NCI-H1436 treated with DMSO at 0.1 percent for 48 hours (cell line): ENCODE measurements at places on chromosomes 5 and 9.

GRCh38 chr9:74521009-74521408 is 23.9 kb downstream of the RORB start:
- DNase-seq: no peak

DNA sequence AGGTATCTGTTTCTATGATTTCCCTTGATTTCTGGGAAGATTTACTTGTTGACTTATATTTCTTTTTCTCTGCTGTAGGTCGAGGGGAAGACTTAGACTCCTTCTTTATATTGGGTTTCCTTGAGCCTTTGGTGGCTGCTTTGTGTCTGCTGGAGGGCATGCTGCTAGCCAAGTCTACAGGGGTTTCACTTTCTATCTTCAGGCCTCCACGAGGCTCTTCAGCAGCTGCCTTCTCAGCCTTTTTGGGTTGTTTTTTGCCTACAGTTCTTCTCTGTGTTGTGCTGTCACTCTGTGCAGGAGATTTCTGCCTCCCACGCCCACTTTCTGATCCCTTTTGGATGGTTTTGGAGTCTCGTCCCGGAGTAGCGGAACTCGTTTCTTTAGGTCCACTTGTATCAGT is 23.2 kb downstream of the LEAP2 start:
- no peak for DNase-seq

GRCh38 chr5:98794001-98794400 is 20.5 kb downstream of the RGMB start:
- no peak for DNase-seq

DNA sequence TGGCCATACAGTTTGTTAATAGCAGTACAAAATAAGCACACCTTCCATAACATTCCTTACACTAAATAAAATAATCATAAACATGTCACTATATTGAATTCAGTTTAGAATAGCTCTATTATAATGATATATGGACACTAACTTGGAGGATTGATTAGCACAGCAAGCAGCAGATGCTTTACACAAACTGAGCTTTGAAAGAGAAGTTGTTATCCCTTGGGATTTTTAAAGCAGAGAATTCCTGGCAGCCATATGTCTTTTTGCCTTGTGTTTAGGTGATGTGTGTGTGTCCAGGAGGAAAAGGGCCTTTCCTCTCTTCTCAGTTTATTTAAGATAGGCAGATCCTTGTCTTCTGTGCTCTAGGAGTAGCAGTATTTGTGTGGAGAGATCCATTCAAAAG is 232.2 kb upstream of the GRIN3A start:
- DNase-seq: no peak

- no peak for DNase-seq
Observed at GRCh38 chr9:97958812-97959511, 21.0 kb upstream of the HEMGN start.

GRCh38 chr9:109779711-109780452 is at the start of gene PALM2AKAP2:
TSS of gene PALM2AKAP2 (plus strand) at chr9:109780198. CDS start at chr9:109780489, 291 bp downstream.
- no peak for DNase-seq

DNA sequence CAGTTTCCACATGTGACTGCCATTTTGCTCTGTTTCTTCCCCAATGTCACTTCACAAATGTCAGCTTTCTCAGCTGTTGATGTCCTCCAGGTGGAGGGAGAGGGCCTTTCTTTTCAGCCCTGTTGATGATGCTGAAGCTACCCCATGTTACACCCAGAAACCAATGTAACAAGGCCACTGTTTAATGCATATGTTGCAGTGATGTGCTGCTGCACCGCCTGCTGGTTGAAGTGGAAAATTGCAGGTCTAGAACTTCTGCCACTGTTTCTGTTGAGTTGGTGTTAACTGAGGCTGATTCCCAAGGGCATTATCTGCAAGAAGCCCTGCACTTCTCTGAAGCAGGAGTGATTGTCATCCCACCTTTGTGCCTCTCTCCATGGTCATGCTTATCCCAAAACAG is 428.4 kb downstream of the KDM4C start:
- no peak for DNase-seq

- DNase-seq: no peak
Observed at GRCh38 chr9:83267741-83268140, 204.8 kb upstream of the RASEF start.

- DNase-seq: no peak
Observed at GRCh38 chr5:81767097-81767496, 16.2 kb upstream of the SSBP2 start.

DNA sequence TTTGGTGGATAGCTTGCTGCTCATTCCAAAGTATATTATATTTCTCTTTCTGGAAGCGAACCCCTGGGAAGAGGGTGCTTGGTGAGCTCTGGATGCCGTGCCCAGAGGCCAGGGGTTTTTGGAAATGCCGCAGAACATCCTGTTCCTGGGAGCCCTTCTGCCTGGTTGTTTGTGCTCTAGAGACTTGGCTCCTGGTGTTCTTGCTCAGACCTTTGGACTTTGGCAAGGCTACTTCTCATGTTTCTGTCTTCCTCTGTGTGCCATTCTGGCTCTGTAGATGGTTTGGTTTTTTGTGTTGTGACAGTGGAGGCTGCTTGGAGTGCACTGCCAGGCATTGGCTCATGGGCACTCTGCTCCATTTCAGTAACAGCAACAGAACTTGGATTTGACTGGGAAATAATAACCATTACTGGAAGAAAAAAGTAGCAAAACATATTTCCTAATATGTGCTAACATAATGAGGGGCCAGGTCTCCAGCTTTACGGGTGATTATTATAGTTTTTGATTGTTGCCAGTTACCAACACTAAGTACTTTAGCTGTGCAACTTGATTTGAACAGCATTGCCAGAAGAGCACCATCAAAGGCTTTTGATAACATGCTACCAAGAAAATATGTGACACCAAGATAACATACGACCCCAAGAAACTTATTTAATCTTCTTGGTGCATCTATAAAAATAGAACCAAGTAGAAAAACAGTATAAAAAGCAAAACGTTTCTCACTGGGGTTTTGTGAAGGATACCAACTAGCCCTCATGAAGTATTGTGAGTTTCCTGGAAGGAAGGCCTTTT is 94.2 kb downstream of the PCSK1 start:
- no peak for DNase-seq

DNA sequence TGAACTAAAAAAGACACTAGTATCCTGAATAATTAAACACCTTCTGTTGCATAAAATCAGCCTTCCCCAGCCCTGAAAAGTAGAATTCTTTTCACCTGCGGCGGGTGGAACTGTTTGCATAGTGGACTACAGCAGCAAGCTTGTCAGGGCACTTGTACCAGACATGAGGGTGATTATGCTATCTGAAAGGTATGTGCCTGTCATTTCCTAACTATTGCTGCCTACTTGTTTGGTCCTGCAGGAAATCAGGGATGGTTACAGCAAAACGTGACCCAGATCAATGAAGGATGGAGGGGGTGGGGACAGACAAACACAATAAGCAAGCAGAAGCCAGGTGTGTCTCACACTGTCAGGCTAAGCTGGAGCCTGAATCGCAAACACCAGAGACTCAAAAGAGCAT is 385.6 kb downstream of the MLLT3 start:
- DNase-seq: no peak

DNA sequence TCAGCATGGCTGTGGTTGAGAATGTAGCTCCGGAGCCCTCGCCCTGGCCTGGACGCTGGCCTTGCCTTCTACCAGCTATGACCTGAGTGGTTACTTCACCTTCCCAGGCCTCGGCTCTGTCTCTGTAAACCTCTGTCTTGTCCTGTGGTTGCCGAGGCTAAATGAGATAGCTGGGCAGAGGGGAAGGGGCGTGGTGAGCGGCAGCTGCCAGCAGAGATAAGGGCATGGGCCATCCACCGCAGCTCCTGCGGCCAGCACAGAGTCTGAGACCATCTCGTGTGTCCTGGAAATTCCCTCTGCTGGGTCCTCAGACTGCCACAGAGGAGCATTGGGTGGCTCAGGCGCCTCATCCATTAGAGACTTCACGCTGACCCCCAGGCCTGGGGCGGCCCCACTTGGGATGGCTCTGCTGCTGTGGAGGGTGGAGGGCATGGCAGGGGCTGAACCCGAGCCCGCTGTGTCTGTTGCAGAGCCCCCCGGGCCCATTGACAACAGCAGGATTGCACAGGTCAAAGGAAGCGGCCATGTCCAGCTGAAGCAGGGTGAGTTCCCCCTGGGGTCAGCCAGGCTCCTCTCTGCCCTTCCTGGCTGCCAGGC is 43.9 kb downstream of the USP20 start:
- no peak for DNase-seq

GRCh38 chr5:166786178-166786577 is 1505.3 kb upstream of the WWC1 start:
- DNase-seq: no peak

GRCh38 chr5:81420039-81420667 is 26.2 kb upstream of the ACOT12 start:
- no peak for DNase-seq

DNA sequence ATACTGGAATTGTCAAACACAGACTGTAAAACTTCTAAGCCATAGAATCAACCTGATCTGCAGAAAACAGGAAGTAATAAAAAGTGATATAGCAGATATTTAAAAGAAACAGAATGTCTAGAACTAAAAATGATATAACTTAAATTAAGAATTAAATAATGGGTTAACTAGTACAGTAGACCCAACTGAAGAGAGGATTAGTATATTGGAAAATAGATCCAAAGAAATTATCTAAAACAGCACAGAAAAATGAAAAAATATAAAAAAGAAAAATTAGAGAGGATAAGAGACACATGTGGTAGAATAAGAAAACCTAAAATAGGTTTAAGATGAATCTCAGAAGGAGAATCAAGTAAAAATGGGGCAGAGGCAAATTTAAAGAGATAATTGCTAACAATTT is 219.9 kb downstream of the SEMA6A start:
- no peak for DNase-seq

DNA sequence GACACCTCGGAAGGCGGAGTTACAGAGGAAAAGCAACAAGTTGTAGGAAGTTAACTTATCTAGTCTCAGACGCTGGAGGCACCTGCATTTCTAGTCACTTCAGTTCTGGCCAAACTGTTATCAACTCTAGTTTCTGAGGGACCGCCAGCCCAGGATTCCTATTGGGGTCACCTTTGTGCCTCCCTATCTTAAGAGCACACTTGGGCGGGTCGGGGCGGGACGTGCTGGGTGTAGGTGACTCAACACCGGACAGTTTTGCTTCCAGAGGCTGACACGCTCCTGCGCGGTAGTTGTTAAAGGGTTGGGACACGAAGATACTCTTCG is 679 bp upstream of the KDM4C start:
- no peak for DNase-seq

DNA sequence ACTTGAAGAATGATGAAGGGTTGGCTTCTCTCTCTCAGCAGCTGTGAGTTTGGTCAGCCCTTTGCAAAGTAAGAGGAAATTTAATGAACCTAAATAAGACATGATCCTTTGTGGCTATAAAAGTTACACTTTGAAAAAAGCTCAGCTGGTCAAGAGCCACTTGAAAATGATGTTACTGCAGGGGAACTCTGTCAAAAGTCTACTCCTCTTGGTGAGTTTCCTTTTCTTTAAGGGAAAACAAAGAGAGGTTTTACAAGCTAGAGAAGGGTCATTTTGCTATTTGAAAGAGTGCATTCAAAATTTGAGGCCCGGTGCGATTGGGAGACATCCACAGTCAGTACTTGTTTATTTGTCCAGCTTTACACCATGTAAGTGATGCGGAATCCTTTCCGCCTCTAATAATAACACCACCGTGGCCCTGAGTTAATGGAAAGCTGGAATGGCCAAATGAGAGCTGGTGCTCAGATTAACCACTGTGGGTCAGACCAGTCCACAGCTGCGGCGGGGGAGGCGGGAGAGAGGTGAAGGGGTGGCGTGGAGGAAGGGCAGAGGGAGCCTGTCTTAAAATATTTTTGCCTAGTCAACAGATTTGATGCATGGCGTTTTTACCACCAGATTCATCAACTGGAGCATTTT is 404.0 kb downstream of the TLE4 start:
- no peak for DNase-seq

DNA sequence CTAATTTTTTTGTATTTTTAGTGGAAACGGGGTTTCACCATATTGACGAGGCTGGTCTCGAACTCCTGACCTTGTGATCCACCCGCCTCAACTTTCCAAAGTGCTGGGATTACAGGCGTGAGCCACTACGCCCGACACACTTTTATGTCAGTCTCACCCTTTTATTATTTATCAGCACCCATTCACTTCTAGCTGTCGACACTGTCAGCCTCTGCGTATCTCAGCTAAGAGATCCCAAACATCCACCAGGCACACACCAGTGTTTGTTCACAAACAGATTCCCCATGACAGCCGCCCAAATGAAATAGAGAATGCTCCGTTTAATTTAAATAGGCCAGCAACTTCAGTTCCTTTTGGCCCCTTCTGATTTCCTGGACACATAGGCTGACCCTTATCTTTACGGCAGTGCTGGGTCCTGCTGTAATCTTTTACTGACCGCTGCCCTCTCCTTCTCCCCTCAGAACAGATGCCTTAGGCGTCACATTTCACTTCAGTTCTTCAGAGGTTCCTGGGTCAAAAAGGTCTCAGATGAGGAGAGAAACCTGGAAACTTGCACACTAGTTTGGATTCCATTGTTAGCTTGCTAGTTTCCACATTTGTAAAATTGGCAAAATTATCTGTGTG is 43.1 kb upstream of the CKMT2 start:
- DNase-seq: no peak

DNA sequence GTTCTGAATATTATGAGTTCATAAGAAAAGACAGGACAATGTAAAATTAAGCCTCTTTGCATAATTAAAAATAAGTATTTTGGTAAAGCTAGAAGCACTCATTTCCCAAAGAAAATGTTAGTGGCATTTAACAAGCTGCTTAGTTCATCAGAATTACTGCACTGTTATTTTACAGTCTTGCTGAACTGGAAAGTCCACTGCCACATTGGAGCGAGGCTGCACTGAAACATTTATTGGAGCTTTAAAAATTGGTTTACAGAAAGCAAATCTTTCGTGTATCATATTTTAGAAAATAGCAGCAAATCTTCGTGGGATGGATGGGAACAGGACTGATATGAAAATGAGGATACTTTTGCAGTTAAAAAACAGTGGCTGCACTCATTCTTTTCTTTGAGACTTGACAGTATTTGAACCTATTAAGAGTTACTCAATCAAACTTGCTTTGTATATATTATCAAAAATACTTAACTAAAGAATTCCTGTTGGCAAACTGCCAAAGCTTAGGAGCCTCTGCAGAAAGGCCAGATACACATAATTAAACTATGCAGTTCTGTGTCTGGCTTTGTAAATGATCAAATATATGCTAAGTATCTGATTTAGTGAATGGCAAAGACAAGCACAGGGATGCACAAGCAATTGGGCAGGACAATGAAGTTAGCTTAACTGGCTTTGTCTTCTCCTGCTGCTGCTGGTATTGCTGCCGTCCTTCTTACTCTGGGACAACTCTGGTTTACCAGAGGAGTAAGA is 16.5 kb upstream of the FBXL7 start:
- DNase-seq: no peak
